ENCODE measurements at places on chromosomes 6 and 20. TPM values are rescaled to one million over a fixed set of nuclear protein-coding genes. Genes with fewer than 3 reads are reported as not detected.

The PDE10A gene
- total RNA-seq, result 0.53 TPM

The ACTL10 gene
- total RNA-seq, result 2.3 TPM

The PCNA gene
- 187 TPM for total RNA-seq

The SIRPG gene
- not detected for total RNA-seq

The TNFRSF6B gene
- 261 TPM for total RNA-seq

The IL17F gene
- total RNA-seq, result not detected

The ADGRF1 gene
- not detected for total RNA-seq

The SLC4A11 gene
- total RNA-seq, result 0.58 TPM

The TPBG gene
- total RNA-seq, result 83.3 TPM

The DLK2 gene
- 0.86 TPM for total RNA-seq

The COL11A2 gene
- under 0.01 TPM for total RNA-seq

The MAFB gene
- 0.71 TPM for total RNA-seq

The SLC17A4 gene
- not detected for total RNA-seq

The FAM120B gene
- total RNA-seq, result 17.0 TPM

The FAM184A gene
- total RNA-seq, result under 0.01 TPM

The HEBP2 gene
- 47.0 TPM for total RNA-seq

The RBPJL gene
- not detected for total RNA-seq

The BEND3 gene
- total RNA-seq, result 0.71 TPM

The CD164 gene
- 166 TPM for total RNA-seq

The EGFL8 gene
- 1.2 TPM for total RNA-seq

The TAAR6 gene
- total RNA-seq, result not detected

The PLA2G7 gene
- total RNA-seq, result not detected

The ASCC3 gene
- total RNA-seq, result 74.4 TPM

The TBC1D32 gene
- total RNA-seq, result 4.8 TPM

The KHDC1L gene
- not detected for total RNA-seq

The GHRH gene
- not detected for total RNA-seq

The FILIP1 gene
- total RNA-seq, result not detected

The CCM2L gene
- not detected for total RNA-seq

The SRMS gene
- not detected for total RNA-seq

The BPIFB4 gene
- total RNA-seq, result not detected

The GSTA2 gene
- total RNA-seq, result not detected

The ALDH8A1 gene
- total RNA-seq, result 1.6 TPM

The CDYL gene
- 22.5 TPM for total RNA-seq

The PGC gene
- total RNA-seq, result not detected

The FLRT3 gene
- 4.1 TPM for total RNA-seq

The MLN gene
- total RNA-seq, result not detected

The SOX18 gene
- 0.29 TPM for total RNA-seq

The SYTL3 gene
- total RNA-seq, result 3.2 TPM

The COL21A1 gene
- total RNA-seq, result 0.89 TPM
